HS-5 (cell line): ENCODE measurements at places on chromosomes 5 and 9.
A peak's percentile ranks its signal among the peaks of the same experiment; 100 is the strongest.

GRCh38 chr9:69697475-69697874 lies 25.3 kb upstream of the APBA1 start:
- no peak for DNase-seq

DNA sequence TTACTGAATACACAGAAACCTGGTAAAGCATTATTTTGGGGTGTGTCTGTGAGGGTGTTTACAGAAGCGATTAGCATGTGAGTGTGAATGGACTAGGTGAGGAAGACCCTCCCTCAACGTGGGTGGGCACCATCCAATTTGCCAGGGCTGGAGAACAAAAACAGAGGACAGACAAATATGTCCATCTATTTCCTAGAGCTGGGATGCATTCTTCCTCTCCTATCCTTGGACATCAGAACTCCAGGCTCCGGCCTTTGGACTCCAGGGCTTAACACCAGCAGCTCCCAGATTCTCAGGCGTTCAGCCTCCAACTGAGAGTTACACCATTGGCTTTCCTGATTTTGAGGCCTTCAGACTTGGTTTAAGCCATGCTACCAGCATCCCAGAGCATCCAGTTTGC lies 65.8 kb upstream of the CHD1 start:
- DNase-seq: no peak

DNA sequence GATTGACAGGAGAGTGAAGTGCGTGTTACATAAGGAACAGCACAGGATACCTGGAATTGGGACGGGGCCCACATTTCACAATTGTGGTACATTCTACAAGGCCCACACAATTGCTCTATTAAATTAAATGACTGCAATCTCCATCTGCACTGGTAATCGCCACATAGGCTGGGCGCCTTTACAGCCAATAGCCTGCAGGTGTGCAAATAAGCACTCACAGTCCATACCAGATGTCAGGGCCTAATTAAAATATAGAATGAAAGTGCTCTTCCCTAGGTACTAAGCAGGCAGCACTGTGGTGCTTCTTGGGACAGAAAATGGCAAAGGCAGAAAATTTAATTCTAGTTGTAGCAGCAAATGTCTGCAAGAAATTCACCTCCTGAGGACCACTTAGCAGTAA lies 82.7 kb downstream of the ATP10B start:
- no peak for DNase-seq

DNA sequence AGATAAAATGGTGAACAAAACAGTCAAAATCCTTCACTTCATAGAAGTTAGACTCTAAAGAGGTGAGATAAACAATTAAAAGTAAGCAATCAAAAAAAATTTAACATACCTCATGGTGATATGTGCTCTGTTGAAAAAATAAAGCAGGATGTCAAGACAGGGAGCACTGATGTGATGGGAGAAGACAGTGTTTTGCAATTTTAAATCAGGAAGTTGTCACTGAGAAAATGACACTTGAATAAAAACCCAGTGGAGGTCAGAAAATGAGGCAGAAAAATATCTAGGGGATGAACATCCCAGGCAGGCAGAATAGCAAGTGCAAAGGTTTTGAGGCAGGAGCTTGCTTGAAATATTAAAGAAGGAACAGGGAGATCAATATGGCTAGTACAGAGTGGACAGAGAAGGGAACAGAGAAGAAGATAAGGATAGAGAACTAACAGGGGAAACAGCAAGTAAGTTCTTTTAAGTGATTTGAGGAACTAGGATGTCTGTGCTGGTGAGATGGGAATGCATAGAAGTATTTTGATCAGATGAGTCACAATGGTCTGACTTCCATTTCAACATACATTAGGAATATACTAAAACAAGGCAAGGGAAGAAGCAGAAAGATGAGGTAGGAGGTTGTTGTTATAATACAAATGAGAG lies 130.4 kb downstream of the CHSY3 start:
- peak; percentile 22 for DNase-seq

DNA sequence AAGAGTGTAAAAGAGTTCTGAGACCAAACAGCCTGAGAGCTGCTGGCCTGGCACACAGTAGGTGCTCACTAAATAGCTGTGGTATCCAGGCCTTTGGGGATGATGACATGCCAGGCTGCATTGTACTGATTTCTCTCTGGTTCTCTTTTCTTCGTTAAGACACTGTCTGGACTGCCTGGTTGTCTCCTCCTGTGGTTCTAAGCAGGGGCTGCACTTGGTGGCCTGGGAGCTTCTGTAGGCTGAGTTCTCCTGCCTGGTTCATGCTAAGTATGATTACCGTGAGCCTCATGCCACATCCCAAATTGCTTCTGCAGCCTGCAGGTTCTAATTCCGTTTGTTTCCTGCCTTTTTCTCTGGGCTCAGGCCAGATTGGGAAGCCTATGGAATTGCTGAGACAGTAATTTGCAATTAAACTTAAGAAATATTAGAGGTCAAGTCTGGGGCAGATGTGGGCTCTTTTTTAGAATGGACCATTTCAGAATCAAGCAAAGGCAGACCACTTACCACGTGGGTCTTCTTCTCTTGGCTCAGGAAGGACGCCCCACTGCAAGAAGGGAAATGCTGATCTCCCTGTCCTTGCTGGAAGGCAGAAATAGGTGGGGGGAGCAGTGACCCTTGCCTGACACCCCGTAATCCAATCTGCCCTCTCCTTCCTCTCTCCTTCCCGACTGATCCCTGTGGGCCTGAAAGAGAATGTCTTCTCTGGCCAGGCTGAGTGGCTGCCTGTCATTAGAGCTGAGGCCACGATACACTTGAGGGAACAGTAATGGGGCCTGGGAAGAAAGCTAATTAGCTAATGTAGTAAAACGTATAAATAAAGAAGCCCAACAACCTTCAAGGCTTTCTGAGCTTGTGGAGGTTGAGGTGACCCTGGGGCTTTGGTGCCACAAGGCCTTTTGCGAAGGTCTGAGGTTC lies 21.9 kb upstream of the BOD1 start:
- DNase-seq: no peak

DNA sequence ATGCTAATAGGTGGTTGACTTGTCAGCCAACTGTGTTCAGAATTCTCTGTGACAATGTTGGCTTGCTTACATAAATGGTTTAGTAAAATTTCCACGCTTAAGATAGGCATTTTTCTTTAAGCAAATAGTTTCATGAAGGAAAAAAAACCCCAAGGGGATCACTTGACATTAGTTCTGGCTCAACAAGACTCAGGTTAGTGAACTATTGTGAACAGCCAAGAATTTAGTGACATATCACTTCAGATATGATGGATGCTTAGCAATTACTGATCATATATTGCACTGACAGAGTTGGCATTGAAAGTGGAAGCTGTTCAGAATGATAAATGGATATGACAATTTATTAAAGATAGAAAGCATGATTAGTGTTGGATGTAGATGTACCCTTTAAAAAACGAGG lies 218.5 kb downstream of the TMEM232 start:
- no peak for DNase-seq

GRCh38 chr5:59501316-59501715 lies 392.2 kb downstream of the PDE4D start:
- DNase-seq: no peak

DNA sequence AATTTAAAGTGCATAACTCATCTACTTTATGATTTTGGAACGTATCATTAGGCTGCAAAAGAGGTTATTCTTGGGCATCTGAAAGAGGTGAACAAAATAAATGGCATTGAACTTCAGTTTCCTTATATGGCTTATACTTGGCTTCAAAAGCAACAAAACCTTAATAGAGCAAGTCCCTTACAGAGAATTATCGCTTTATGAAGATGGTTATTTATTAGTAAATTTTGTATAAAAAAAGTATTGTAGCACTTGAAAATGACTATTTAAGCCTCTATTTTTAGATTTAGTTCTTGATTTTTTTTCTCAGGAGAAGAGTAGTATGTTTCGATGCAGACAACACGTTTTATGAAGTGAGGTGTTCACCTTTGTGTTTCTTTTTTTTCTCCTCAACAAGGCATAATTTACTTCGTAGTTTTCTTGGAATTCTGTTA lies 2.0 kb downstream of the ERBIN start:
- DNase-seq: no peak

GRCh38 chr9:29793970-29794369 lies 2220.7 kb upstream of the C9orf72 start:
- no peak for DNase-seq

GRCh38 chr9:115952430-115953292 lies 200.9 kb upstream of the PAPPA start:
- DNase-seq: peak; percentile 68

GRCh38 chr9:126668058-126668457 lies 54.3 kb downstream of the LMX1B start:
- DNase-seq: no peak

DNA sequence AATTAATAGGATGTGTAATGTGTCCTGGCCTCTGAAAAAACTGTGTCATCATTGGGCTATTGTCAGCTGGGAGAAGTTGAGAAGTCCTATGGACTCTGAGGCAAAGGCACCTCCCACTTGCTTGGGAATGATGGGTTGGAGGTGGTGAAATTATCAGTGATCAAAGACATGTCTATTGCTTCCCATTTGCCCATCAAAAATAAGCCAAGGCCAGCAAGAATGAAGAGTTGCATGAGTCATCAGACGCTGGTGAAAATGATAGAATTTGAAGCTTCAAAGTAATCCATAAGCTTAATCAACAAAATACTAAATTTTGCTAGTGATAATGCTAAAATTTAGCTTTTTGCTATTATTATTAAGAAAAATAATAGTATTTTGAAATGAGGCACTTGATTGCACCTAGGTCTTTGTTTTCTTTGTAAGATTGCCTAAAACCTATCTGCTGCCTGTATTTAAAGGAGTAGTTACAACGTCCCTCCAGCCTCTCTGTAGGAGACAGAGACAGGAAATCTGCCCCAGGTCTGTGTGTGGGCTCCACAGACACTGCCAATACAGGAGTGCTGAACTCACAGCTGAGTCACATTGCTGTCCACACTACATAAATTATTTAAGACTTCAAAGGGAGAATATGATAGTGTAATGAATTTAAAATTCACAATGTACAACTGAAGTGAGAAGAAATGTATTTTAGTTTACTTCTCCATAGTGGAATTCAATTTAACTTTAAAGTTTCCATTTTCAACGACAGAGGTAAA lies 48.4 kb upstream of the APC start:
- no peak for DNase-seq

DNA sequence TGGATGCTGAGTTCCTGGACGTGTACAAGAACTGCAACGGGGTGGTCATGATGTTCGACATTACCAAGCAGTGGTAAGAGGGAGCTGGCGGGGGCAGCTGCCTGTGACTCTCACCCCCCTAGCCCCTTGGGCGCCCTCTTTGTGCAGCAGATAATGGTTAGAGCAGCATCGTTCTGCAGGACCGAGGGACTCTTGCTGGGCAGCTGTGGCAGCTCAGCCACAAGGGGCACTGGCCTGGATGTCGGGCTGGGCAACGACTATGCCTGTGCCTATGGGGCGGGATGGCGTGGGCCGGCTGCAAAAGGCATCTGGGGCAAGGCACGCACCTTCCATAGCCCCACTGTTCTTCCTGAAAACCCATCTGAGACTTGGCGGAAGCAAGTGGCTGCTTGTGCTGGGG lies 12.9 kb upstream of the AJM1 start:
- no peak for DNase-seq

DNA sequence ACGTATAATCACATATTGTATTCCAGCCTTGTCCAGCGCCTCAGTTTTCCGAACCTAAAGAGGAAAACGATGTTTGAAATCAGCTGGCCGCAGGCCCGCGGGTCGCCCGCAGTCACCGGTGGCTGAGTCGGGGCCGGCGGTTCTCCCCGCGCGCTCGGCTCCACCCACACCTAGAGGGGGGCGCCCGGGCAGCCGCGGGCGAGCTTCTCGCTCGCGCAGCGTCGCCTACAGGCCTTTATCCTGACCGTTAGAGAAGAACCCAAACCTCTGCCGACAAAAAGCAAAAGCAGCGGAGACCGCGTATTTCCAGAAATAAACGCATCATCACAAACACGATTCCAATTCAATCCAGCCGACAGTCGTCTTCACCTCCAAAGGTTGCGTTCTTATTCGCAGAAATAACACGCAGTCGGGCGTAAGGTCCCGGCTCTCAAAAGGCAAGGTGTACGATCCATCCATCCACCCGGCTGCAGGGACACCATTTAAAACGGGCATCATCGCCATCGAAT lies 725 bp upstream of the NIPBL start:
- DNase-seq: no peak

DNA sequence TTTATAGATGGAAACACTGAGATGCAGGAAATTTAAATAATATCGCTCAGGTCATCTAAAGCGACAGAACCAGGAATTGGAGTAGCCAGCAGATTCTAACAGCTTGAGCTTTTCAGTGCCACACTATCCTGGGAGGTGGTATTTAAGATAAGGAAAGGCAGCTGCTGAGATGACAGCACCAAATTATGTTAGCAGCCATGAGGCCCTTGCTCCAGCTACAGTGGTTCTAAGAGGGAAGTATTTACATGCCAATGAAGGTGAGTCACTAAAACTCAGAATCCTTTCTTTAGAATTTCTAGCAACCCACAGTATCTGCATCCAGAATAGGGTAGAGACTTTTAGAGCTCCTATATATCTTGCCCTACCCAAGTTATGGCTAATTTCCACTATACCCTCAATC lies 127.0 kb upstream of the VLDLR start:
- DNase-seq: peak; percentile 46

DNA sequence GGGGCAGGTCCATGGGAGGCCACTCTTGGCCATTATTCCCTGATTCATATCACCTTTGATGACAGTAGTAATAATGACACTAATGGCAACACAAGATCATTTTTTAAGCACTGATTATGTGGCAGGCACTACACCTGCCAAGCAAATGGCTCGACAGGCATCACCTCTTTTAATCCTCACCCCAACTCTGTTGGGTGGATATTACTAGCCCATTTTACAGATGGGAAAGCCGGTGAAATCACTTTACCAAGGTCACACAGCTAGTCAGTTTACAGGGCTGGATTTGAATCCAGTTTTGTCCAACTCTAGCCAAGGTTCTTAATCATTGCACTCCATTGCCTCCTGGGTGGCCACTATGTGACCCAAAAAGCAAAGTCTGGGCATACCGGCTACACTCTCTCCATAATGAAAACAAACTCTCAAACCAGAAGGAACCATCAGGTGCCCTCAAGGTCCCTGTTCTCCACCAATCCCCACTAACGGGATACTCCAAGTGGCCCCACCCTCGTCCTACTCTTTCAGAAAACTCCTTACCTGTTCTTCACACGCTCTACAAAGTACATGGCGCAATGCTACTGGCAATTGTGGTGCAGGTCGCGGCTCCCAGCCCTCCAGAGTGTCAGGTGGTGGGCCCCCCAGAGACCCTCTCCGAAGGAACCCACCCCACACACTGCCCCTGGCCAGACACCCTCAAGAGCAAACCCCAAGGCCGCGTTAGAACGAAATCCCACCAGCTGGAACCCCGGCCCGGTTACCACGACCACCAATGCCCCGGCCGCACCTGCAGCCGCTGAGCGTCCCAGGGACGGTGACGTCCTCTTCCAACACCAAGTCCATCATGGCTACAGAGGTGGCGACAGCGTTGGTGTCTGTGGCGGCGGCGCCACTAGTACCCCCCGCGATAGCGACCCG lies 572 bp downstream of the CDK5RAP2 start:
- no peak for DNase-seq

DNA sequence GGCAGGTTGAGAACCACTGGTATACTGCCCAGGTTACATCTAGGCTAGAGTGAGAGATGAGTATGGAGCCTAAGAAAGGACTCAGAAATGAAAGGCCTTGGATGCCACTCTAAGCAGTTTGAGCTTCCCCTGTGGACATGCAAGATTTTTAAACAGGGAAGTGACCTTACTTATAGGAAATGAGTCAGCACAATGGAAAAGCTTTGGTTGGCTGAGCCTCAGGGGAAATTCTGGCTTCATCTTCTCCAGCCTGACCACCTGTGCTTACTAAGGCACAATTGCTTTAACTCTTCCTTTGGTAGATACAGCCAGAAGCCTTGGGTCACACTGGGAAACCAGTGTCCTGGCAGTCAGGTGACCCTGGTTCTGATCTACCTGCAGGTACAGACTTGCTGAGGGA lies 380.2 kb upstream of the ZNF462 start:
- peak; percentile 23 for DNase-seq

GRCh38 chr5:10031817-10032216 lies 217.9 kb downstream of the ATPSCKMT start:
- no peak for DNase-seq
